Osteoblast (primary cell): ENCODE measurements at places on chromosomes 2 and 18. TPM values are rescaled to one million over a fixed set of nuclear protein-coding genes. Genes with fewer than 3 reads are reported as not detected.

- peak; percentile 68 for DNase-seq
Observed at GRCh38 chr2:18795906-18796305, 206.5 kb upstream of the NT5C1B start.

DNA sequence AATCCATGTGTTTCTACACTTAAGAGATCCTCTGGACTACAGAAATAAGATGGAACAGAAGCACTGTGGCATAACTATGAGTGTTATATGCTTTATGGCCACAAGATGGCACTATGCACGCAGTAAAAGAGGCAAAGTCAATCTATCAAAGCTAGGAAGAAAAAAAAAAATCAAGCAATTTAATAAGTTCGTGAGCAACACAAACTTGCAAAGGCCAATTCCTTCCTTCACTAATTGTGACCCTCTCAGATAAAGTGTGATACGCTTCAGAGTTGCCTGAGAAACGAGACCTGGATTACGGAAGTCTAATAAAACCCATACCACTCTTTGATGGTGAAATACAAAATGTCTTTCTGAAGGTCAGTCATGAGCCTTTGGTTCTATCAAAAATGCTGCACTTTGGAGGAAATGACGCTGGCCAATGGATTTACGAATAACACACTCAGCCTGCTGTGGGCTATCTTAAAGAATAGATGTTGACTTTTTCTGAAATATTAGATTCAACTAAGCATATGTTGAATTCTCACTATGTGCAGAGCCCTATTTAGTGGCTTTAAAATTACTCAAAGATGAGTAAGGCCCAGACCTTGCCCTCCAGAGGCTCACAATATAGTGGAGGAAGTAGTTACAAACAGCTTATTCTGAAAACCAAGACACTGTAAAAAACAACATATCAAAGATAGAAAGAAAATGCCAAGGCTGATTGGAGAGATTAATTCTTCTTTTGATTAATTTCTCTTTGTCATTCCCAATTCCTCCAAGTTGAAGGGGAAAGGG lies 35.5 kb upstream of the TTR start:
- DNase-seq: no peak

- DNase-seq: peak; percentile 72
Observed at GRCh38 chr2:231058761-231059550, 2.3 kb downstream of the PSMD1 start.

- DNase-seq: no peak
Observed at GRCh38 chr2:177229442-177230242, 17.0 kb downstream of the HNRNPA3 start.

DNA sequence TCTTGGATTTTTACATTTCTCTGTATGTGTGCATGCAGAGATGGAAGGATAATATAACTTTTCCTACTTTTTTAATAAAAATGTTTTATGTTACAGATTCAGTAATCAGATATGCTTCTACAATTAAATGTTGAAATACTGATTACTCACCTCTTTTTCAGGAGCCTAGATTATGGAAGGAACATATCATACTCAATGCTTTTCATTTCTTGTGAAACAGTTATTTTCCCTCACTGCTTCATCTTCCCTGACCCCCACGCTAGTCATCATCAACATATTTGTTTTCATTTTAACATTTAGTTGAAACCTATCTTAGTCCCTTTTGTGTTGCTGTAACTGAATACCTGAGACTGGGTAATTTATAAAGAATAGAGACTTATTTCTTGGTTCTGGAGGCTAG lies 190.7 kb downstream of the WDR7 start:
- no peak for DNase-seq

GRCh38 chr2:197628043-197628500 lies 47.3 kb downstream of the RFTN2 start:
- DNase-seq: peak; percentile 67

DNA sequence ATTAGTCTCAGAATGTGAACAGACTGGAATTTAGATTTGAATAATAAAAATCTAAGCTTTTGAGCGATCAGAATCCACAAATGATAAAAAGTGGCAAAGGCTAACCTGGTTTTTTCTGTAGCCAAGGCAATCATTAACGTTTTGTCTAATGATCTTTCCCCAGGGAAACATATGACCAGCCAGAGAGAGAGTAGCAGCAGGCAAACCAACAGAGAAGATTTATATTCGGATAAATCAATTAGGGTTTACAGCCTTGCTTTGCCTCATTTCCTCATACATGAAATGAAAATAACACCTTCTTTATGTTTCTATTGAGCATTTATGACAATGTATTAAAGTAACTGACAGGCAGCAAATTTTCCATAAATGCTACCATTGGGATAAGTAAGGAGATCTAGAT lies 14.5 kb downstream of the TIA1 start:
- DNase-seq: no peak

GRCh38 chr2:216492597-216493333 lies 5.9 kb upstream of the RPL37A start:
- DNase-seq: peak; percentile 89

DNA sequence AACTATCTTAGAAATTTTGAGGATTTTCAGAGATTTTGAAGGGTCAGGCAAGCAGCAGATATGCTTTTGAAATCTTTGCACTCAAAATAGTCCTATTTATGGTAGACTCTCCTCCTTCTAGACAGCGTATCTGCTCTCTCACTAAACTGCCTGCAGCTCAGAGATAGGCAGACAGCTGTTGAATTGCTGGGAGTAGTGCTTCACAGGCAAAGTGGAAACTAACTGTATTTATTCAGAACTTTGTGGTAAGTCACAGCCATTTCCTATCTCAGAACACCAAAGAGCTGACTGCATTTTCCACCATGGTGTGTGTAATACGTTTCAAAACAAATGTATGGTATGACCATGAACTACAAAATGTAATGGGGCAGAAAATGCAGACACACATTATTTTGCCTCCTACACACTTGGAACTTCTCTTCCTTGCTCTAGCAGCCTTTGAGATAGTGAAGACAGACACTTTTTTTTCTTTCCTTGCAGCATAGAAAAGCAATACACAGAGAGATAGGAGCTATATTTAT lies 352.4 kb downstream of the LRP1B start:
- DNase-seq: peak; percentile 1

GRCh38 chr2:48886919-48887318 lies 131.4 kb upstream of the LHCGR start:
- no peak for DNase-seq

DNA sequence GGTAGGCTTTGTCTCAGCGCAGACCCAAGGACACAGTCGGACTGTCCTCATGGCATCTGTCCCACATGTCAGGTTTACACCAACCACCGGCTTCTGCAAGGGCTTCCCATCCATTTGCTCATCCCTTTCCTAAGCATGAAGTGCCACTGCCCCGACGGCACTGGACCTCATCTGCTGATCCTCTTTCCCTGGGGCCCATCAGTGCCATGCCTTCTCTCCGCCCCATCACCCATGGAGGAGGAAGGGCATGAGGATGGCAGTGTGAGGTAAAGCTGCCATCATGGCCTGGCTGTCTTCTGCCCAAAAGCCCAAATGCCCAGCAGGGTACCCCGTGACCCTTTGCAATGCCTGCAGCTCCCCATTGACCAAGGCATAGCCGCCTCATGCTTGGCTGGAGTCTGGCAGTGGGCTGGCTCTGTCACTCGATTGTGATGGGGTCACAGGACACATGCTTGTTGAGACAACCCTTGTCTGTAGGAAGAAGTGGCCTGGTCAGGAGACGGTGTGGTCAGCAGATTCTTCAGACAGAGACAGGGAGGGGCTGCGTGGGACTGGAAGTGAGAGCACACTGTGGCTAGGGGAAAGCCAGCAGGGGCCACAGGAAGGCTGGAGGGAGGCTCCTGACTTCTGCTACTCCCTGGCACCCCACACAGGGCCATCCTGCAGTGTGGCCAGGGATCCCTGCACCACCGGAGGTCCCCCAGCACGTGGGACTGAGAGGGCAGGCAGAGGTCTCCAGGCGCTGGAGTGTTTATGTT lies 493.7 kb upstream of the HS6ST1 start:
- no peak for DNase-seq

- no peak for DNase-seq
Observed at GRCh38 chr18:51164761-51165281, 32.7 kb downstream of the MEX3C start.

DNA sequence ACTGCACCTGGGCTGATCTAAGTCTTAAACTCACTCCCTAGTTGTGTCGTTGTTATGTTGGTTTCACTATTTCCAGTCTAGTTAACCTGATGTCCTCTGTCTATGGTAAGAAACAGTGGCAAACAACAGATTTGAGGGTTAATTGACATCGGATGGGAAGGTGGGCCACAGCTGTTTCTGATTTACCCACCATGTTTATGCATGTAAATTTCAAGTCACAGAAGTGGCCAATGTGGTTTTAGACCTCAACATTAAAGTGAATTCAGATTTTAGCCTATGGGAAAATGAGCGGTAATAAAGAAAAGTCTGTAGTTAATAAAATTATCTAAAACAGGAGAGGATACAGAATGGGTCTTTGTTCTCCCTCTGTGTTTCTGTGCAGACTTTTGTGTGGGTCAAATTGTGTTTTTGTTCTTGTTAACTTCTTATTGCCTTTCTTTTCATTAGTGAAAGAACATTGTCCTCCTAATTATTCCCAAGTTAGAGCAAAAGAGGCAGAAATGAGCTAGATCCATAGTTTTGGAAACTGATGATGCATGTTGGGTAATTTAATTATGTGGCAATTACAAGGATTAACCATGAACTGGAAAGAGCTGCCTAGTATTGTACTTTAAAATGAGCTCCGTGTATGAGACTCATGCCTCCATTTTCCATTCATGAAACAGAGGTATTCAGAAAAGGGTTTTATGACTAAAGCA lies 83.2 kb downstream of the LAMA3 start:
- DNase-seq: no peak

DNA sequence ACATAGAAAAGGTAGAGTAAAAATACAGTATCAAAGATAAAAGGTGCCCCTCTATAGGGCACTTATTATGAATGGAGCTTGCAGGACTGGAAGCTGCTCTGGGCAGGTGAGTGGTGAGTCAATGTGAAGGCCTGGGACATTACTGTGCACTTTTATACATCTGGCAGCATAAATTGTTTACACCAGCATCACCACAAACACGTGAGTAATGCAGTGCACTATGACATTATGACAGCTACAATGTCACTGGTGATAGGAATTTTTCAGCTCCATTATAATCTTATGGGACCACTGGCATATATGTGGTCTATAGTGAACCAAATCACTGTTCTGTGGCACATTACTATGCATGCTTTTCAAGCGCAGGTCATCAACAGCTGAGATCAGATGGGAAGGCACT lies 48.1 kb downstream of the TPGS2 start:
- no peak for DNase-seq

- DNase-seq: no peak
Observed at GRCh38 chr2:223460209-223460608, 142.0 kb downstream of the SCG2 start.

DNA sequence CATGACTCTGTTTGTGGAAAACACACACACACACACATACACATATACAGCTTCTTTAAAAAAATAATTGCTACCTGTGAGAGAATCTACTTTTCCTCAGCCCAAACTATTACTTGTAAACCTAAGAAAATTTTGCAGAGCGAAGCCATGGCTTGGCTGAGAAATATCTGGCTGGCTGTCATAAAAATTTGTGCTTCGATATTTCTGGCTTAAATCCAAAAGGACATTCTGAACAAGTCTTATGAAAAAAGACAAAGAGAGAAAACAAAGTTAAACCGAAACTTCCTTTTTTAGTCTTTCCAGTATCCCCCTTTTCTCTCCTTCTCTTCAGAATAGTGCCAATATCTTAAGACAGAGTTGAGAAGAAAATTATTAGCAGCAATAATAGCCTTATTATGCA lies 2048.0 kb downstream of the SUCLG1 start:
- no peak for DNase-seq

GRCh38 chr18:22378672-22379282 lies 38.9 kb downstream of the CTAGE1 start:
- no peak for DNase-seq

- DNase-seq: no peak
Observed at GRCh38 chr2:177818412-177818811, 254.2 kb downstream of the PDE11A start.

DNA sequence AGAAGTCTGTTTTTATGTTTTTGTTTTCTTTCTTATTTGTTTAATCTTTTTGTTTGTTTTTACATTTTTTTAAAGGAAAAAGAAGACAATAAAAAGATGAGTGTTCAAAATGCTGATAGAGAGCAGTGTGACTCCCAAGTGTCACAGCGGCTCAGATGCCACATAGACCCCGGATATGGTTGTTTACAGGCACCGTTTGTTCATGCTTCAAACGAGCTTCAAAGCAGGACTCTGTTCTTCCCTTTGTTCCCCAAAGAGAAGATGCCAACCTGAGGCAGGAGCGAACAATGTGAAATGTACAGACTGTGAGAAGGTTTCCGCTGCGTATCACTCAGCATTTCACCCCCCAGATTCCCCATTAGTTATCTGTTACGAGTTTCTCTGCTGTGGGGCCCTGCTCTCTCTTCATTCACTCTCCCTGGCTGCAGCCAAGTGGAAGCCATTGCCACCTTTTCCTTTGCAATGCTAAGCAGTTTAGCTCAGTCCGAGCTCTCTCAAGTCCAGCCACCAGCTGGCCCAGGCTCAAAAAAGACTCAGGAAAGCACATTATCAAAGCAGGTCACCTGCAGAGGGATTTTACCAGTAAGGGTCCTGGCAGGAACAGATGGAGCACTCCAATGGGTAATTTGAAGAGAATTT lies 36.4 kb upstream of the PHLPP1 start:
- no peak for DNase-seq

The VWC2L gene
- total RNA-seq: not detected in 2 replicates

The LRATD1 gene
- total RNA-seq: 5.8 and 10.0 TPM in 2 replicates

The SLC35G4 gene
- not detected in 2 replicates for total RNA-seq

The NXPH2 gene
- not detected in 2 replicates for total RNA-seq

The LIPG gene
- 2.2 and 3.5 TPM in 2 replicates for total RNA-seq

The DIPK1C gene
- total RNA-seq: not detected in 2 replicates

The PTPRN gene
- under 0.01 and 1.2 TPM in 2 replicates for total RNA-seq

The FSIP2 gene
- total RNA-seq: under 0.01 TPM in 2 replicates

The CD226 gene
- total RNA-seq: under 0.01 and 0.36 TPM in 2 replicates

The EML6 gene
- 0.29 and 1.1 TPM in 2 replicates for total RNA-seq

The CRYGC gene
- total RNA-seq: not detected in 2 replicates

The HOXD10 gene
- not detected in 2 replicates for total RNA-seq

The PROKR1 gene
- not detected in 2 replicates for total RNA-seq

The ONECUT2 gene
- under 0.01 TPM in 1 of 2 replicates, not detected in the other for total RNA-seq

The TFPI gene
- 123 and 154 TPM in 2 replicates for total RNA-seq

The HOXD1 gene
- not detected in 2 replicates for total RNA-seq
